Dermis blood vessel endothelial cell (primary cell): ENCODE measurements at places on chromosomes 12 and 14.

DNA sequence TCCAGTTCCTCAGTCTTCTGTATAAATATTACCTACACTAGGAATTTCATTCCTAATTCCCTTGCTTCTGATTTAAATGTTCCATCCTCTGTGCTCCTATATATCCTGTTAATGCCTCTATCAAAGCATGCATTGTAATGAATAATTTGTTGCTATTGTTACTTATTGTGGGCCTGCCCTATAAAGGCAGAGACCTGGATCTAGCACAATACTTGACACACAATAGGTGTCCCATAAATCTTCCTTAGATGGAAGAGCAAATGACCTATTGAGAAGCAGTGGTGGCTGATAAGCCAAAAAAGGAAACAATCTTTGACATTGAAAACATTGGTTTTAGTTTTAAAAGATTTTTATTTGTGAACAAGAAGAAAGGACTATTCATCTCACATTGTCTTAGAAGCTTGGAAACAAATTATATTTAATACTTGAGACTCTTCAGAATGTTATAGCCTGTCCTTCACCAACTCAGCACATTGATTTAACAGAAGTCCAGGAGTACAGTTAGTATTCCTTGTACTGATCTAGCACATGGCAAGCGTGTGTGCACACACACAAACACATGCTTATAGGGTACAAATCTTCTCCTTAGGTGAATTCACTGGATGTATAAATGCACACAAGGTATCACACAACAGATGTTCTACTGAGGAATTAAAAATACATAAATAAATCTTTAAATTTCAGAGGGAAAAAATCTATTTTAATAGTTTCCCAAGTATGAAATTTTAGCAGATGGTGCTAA lies 135.9 kb downstream of the DUSP6 start:
- peak; percentile 42 for DNase-seq

DNA sequence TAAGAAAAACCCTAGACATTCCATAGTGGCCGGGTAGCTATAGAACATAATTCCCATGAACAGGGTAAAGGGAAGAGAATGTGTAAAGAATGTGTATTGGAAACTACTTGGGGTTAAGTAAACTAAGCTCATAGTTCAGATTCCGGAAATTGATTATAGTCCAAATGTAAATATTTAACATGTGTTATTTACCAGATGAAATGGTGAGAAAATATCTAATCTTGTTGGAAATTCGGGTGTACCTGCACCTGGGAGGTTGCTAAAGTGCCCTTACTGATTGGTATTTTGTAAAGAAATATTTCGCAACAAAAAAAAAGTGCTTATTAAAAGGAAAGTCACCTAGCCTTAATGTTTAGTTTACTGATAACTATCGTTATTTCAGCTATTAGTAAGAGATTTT lies 14.4 kb downstream of the RASSF9 start:
- peak; percentile 34 for DNase-seq

DNA sequence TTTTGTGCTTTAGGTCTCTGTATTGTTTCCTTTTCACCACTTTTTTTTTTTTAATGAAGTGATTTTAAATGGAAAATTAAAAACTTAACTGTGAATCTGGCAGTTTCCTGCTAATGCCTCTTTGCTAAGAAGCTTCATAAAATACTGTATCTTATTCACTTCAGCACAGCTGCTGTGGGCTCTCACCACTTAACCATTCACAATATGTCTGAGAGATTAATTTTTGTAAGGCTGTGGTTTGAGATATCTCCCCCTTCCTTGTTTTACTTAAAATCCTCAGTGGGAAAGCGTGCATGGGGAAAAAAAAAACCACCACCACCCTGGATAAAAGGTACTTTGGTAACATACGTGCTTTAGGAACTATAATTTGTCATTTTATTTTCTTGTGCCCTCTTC lies 115.9 kb downstream of the ETV6 start:
- no peak for DNase-seq

DNA sequence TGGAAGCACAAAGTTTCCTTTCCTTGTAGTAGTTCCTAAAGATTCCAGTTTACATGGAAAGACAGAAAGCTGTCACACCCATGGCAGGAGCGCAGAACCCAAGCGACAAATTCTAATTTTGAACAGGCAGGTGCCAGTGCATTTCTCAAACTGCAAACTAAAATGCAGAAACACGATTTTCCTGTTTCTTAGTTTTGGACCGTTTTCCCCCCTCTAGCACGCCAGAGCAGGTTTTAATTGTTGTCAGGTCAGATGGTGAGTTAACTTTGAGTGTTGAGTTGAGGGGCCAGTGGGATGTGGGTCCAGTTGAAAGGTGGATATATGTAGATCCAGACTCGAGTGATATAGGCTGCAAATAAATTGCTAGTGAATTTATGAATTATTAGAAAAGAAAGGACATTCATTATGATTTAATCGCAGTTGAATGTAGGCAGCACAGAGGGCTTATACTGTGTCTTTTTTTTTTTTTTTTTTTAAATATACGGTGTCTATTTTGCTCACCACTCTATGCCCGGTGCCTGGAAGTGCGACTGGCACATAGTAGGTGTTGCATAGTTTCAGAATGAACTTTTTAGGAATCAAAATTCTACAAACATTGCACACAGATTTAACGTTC lies 909 bp upstream of the ETFBKMT start:
- no peak for DNase-seq
